Uterus (tissue), 4 donors: ENCODE measurements at places on chromosomes 16 and 17. TPM values are rescaled to one million over a fixed set of nuclear protein-coding genes. Genes with fewer than 3 reads are reported as not detected.
A peak's percentile ranks its signal among the peaks of the same experiment; 100 is the strongest.

TBC1D3K gene
- not detected for total RNA-seq

PRAC2 gene
- total RNA-seq, result not detected

- no peaks in the 10 kb centered on the region for H3K36me3 ChIP-seq
- H3K4me1 ChIP-seq, result peaks cover 11% of the 10 kb centered on the region
- no peak overlapping the region for H3K4me3 ChIP-seq
- no peak for DNase-seq
- no peaks in the 10 kb centered on the region for H3K27me3 ChIP-seq
Observed at GRCh38 chr16:70252355-70252988, 732 bp upstream of the EXOSC6 start.

DNA sequence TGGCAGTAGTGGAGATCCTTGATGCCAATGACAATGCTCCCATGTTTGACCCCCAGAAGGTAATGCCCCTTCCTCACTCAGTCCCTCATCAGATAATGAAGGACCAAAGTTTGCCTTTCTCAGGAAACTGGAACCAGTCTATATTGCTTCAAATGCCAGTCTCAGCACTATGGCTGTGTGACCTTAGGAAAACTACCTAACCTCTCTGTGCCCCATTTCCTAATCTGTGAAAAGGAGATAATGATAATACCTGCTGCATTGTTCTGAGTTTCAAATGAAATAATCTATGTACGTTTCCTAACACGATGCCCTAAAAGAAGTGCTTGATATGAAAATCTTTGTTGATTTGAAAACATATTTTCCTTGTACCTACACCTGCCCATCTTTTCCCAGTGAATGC, 35.9 kb downstream of the CDH3 start:
- H3K36me3 ChIP-seq, result no peaks in the 10 kb centered on the region
- no peaks in the 10 kb centered on the region for H3K4me1 ChIP-seq
- no peak overlapping the region for H3K4me3 ChIP-seq

DNA sequence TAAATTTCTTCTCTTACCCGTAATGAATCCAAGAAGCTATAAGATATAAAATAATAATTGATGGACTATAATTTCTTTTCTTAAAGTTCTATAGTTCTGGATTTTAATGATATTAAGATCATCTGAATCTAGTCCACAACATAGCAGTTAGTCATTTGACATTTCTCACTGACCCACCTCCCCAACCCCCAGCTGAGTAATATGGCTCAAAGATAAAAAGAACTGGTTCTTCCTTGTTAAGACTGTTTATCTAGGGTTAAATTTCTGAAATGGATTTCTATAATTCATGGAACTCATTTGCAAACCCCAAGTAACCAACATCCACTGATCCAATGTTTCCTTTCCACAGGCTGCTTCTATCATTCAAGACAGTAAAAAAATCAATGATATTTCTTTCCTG, 133.9 kb upstream of the SOX9 start:
- H3K4me1 ChIP-seq, result no peaks in the 10 kb centered on the region
- no peaks in the 10 kb centered on the region for H3K36me3 ChIP-seq
- no peak overlapping the region for H3K27ac ChIP-seq
- no peak overlapping the region for H3K4me3 ChIP-seq
- H3K27me3 ChIP-seq, result no peaks in the 10 kb centered on the region
- no peak for DNase-seq

- no peaks in the 10 kb centered on the region for H3K36me3 ChIP-seq
- peak overlapping the region; percentile 34 for H3K4me3 ChIP-seq
- no peak for DNase-seq
- H3K4me1 ChIP-seq, result peaks cover 15% of the 10 kb centered on the region
- H3K27ac ChIP-seq, result no peak overlapping the region
Observed at GRCh38 chr17:76272541-76273444, 7.6 kb downstream of the UBALD2 start.

GRCh38 chr17:29085223-29085622, 42.3 kb downstream of the PIPOX start:
- H3K27me3 ChIP-seq, result no peaks in the 10 kb centered on the region
- no peak for DNase-seq
- H3K36me3 ChIP-seq, result no peaks in the 10 kb centered on the region
- H3K4me1 ChIP-seq, result no peaks in the 10 kb centered on the region
- H3K27ac ChIP-seq, result no peak overlapping the region

- H3K4me3 ChIP-seq, result no peak overlapping the region
- H3K4me1 ChIP-seq, result no peaks in the 10 kb centered on the region
Observed at GRCh38 chr17:44397479-44398440, 8.3 kb upstream of the ITGA2B start.

DNA sequence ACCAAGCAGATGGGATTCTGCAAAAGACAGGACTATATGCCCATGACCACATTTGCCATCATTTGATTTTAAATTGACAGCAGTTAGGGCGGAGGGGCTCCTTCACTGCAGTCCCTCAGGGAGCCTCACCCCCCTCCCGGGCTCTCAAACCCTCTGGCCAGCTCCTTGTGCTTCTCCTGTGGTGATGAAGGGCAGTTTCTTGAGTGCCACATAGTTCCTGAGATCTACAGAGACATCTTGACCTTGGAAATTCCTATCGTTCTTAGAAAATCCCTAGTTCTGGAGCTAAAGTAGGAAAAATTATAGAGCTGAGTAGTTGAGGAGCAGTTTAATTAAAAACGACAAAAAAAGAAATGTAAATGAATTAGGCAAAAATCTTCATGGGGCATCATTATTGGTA, 231.5 kb downstream of the CCDC182 start:
- H3K4me3 ChIP-seq, result no peak overlapping the region
- H3K36me3 ChIP-seq, result no peaks in the 10 kb centered on the region
- DNase-seq, result no peak
- no peak overlapping the region for H3K27ac ChIP-seq
- H3K4me1 ChIP-seq, result no peaks in the 10 kb centered on the region

GRCh38 chr17:37848690-37849616, 75.3 kb upstream of the TBC1D3K start:
- no peak overlapping the region for H3K27ac ChIP-seq
- DNase-seq, result no peak
- H3K36me3 ChIP-seq, result no peaks in the 10 kb centered on the region
- no peaks in the 10 kb centered on the region for H3K4me1 ChIP-seq

- peak overlapping the region; percentile 61 for H3K4me3 ChIP-seq
- peak overlapping the region; percentile 87 for H3K27ac ChIP-seq
- DNase-seq, result no peak
- H3K27me3 ChIP-seq, result no peaks in the 10 kb centered on the region
Observed at GRCh38 chr17:21286909-21287702, 2.6 kb downstream of the MAP2K3 start.

GRCh38 chr17:66407864-66408263, 105.5 kb downstream of the PRKCA start:
- H3K27me3 ChIP-seq, result no peaks in the 10 kb centered on the region
- H3K36me3 ChIP-seq, result no peaks in the 10 kb centered on the region
- no peak overlapping the region for H3K27ac ChIP-seq
- no peak for DNase-seq

GRCh38 chr16:27839419-27839818, 224.1 kb downstream of the GSG1L start:
- no peaks in the 10 kb centered on the region for H3K27me3 ChIP-seq
- no peak overlapping the region for H3K27ac ChIP-seq
- H3K36me3 ChIP-seq, result no peaks in the 10 kb centered on the region
- H3K4me3 ChIP-seq, result no peak overlapping the region
- H3K4me1 ChIP-seq, result no peaks in the 10 kb centered on the region

DNA sequence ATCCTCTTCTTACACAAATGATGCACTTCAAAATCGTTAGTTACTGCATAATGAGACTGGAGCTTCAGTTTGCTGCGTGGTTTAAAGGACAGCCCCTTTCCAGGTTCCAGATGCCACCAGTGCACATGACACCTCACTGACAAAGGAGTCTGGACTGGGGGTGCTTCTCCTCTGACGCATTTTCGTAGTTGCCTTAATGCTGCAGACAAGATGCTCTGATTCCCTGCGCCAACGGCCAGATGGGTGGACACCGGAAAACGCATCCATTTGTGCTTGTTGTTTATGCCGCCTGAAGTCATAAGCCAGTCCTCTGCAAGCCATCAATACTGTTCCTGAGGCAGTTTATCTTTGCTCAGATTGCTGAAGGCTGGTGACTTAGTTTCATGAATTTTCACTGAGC, 16.0 kb downstream of the FBXO31 start:
- H3K27me3 ChIP-seq, result no peaks in the 10 kb centered on the region
- no peak for DNase-seq
- H3K36me3 ChIP-seq, result no peaks in the 10 kb centered on the region
- peaks cover 23% of the 10 kb centered on the region for H3K4me1 ChIP-seq
- H3K4me3 ChIP-seq, result no peak overlapping the region

GRCh38 chr16:72877374-72878028, 170.4 kb downstream of the ZFHX3 start:
- no peaks in the 10 kb centered on the region for H3K36me3 ChIP-seq
- no peaks in the 10 kb centered on the region for H3K27me3 ChIP-seq
- no peak for DNase-seq
- H3K4me3 ChIP-seq, result no peak overlapping the region
- H3K27ac ChIP-seq, result peak overlapping the region; percentile 35

DNA sequence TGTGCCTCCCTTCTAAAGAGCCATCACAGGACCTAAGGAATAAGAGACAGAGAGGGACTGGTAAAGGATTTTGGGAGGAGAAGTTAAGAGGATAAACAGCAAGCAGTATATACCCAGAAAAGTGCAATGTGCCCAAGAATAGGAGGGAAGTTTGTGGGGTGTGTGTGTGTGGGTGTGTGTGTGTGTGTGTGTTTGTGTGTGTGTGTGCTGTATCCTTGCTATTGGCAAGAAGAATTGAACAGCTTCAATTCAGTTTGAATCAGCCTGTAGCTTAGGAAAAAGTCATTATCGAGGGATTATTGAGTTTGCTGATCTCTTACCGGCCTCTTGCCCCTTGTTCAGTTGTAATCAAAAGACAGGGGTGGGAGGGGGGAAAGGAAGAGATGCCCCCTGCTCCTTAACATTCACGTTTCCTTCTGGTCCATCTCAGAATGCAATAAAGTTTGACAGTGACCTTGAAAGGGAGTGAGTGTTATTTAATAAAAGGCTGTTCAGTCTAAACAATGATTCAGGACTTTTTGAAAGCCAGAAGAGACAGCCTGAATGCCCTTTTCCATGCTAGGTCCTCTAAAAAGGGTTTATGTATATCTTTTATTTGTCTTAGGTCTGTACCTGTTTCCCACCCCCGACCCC, 23.9 kb upstream of the MAPT start:
- H3K4me3 ChIP-seq, result no peak overlapping the region
- no peak overlapping the region for H3K27ac ChIP-seq
- H3K27me3 ChIP-seq, result no peaks in the 10 kb centered on the region
- H3K36me3 ChIP-seq, result no peaks in the 10 kb centered on the region
